ENCODE measurements at places on chromosomes 3 and 15.

DNA sequence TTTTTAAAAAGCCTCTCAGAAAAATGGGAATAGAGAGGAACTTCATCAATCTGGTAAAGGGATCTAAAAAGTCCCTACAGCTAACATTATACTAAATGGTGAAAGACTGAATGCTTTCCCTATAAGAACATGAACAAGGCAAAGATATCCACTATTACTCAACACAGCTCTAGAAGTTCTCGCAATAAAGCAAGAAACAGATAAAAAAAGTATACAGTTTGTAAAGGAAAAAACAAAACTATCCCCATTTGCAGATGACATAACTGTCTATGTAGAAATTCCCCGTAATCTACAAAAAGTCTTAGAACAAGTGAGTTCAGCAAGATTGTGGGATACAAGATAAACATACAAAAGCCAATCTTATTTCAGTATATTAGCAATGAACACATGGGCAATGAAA, 15.4 kb downstream of the EDC3 start:
- DNase-seq = no peak

GRCh38 chr15:76330080-76330680, 6.4 kb upstream of the ISL2 start:
- no peak for DNase-seq

DNA sequence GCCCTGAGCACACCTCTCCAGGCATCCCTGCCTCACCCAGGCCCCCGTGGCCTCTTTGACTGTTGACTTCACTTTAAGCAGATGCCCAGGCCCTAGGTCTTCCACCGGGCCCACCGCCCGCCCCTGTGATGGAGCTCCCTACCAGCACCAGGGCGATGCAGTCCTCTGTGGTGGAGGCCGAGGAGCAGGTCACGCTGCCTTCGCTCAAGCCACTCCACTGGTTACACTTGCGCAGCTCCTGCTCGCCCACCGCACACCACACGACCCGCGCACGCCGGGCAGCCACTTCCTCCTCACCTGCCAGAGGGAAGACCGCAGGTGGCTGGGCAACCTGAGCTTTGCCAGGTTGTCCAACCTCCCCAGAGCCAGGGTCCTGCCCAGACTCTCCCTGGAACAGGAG, 16.0 kb downstream of the LTF start:
- DNase-seq = no peak

DNA sequence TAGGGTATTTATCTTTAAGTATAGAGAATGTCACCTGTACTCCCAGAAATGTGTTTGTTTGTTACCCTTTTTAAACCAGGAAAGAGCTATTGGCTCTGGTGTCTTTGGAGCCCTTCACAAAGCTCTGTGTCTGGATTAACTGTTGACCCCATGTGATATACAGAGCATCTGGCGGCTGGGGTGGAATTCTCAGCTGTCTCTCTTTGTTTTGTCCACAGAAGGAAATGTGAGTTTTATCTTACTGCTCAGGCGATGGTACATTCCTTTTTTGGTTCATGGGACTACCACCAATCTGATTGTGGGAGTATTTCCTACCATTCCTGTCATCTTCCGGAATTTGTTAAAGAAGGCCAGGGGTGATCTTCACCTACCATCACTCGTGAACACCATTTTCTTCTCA, 120.3 kb downstream of the AKAP13 start:
- DNase-seq = no peak

GRCh38 chr3:194893121-194893987, 207.7 kb downstream of the FAM43A start:
- DNase-seq = no peak

DNA sequence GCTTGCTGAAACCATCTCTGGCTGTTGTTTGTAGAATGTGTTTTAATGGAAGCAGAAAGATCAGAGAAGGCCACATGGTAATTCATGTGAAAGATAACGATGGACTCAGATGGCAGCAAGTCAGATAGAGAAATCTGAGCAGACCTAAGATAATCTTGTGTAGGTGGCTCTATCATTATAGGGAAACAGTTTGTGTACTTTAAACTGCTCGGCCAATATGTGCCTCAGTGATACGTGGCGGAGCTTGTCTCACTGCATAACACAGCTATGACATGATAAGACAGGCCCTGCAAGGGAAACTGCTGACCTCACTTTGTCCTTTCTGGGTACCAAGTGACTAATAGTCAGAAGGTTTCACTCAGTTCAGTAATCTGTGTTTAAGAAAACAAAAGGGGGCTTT, 51.0 kb downstream of the MME start:
- peak; percentile 4 for DNase-seq

DNA sequence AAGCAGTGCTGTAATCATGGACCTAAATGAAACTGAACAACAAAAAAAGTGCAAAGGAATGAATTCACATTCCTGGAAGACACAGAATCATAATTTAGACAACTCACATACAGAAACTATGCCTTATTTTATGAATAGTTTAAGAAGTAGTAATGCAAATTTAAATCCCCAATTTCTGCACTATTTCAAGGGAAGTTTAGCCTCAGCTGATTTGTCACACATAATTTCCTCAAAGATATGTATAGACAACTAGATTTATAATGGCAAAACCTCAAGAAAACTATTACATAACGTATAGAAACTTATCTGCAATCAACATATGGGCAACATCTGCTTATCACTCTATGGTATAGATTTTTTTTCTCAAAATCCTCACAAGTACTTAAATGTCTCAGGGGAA, 7.8 kb upstream of the PTX3 start:
- no peak for DNase-seq

DNA sequence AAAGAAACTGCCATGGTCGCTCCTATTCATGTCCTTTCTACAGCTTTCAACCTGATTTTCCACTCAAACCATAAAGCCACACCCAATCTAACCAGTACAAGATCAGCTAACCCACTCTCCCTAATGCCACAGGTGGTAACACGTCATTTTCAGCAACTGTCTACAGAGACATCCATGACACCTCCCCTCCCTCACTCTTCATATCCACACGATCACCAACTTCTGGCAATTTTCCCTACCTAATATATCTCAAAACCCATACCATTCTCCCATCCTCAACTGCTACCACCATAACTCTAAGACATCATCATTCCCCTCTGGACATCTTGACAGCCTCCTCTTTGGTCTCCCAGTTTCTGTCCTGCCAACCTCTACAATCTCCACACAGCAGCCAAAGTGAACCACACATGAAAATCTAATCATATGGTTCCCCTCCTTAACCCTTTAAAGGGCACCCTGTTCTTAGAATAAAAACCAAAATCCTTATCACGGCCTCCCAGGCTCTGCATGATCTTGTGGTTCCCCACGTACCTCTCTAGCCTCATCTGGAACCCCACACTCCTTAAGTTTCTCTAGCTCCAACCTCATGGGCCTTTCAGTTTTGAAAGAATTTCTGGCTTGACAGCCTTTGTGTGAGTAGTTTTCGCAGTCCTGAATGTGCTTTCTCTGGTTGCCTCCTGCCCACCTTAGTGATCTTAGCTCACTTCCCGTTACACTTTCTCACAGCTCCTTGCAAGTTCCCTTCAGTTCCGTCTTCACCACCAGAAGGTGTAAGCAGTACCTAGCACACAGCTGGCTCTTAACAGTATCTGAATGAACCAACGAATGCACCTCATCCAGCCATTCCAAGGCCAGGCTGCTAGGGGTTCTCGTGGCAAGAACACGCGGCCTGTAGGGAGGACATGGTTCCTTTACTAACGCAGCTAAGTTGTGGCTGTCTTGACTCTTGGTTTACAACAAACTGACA, 33.4 kb downstream of the SPINK8 start:
- no peak for DNase-seq

- DNase-seq = peak; percentile 60
Measured at GRCh38 chr3:23999012-23999641, 54.0 kb downstream of the NR1D2 start.

- no peak for DNase-seq
Measured at GRCh38 chr15:36372968-36373367, 206.5 kb upstream of the CDIN1 start.

DNA sequence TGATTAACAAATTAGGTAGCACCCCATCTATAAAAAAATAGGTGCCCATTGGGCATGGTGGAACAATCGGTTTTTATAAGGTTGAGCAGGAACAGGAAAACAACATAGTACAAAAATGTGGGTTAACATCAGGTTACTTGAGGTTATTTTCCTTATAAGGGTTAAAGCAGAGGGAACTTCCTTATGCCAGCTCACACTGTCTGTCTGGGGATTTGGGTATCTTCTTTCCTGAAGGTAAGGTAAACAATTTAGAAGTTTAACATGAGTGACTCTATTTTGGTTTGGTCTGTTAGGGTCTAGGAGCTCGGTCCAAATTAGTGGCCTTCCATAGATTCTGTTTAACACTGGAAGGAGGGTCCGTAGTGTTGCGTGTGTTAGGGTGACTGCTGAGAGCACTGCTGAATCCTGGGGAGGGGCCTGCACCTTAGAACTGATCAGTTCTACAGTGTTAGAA, 14.7 kb downstream of the CHD2 start:
- DNase-seq = no peak

- DNase-seq = no peak
Measured at GRCh38 chr15:83983634-83984458, 251.7 kb upstream of the GOLGA6L4 start.

DNA sequence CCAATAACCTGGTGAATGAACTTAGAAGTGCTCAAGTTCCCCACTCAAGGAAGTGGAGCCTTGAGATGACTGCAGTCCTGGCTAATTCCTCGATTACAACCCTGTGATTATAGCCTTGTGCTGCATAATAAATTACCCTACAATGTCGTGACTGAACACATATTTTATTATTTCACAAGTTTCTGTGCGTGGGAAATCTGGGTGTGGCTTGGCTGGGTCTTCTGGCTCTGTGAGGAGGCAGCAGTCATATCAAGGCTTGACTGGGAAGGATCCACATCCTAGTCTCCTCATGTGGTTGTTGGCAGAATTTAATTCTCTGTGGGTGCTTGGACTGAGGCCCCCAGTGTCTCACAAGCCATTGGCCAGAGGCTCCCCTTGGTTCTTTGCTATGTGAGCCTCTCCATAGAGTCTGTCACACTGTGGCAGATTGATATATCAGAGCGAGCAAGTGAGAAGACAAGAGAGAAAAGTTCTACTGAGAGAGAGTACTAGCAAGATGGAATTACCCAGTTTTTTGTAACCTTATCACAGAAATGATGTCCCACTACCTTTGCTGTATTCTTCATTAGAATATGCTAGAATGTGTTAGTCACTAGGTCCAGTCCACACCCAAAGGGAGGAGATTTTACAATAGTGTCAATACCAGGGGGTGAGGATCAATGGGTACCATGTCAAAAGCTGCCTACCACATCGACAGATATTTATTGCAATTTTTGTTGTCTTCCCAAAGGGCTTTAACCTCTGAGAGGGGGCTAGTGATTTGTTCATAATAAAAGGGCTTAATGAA, 102.8 kb upstream of the TBC1D5 start:
- no peak for DNase-seq

GRCh38 chr3:112409041-112409440, 76.1 kb downstream of the CD200 start:
- no peak for DNase-seq

GRCh38 chr3:195461594-195462307, 18.9 kb upstream of the ACAP2 start:
- no peak for DNase-seq

DNA sequence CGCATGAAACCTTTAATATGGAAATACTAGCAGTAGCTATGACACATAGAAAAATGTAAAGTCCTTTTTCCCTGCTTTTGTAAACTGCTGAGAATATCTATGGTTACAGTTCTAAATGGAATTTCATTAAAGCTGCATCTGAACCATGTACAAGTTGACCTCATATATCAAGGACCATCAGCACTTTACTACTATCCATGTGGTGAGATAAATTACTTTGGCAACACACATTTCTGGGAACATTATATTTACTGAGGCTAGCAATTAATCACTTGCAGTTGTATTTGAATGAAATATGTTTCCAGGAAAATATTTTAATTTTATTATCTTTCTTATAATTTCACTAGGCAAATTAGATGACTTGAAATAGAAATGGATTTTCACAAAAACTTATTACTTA, 545.5 kb downstream of the NAALADL2 start:
- DNase-seq = no peak

DNA sequence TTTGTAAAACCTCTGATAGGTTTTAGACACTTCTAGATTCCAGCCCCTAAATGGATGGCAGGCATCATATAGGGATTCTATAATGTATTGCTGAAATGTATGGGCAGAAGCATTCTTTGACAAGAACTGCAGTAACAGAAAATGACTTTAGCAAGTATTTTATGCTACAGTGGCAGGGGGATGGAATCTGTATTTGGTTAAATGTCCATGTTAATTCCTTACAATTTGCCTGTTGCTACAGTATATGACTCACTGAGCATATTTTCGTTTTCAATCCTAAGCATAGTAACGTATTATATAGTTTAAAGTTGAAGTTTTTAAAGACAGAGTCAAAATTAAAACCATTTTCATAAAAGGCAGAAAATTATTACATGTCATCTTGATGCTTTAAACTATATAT, 150.1 kb downstream of the MEX3B start:
- no peak for DNase-seq

DNA sequence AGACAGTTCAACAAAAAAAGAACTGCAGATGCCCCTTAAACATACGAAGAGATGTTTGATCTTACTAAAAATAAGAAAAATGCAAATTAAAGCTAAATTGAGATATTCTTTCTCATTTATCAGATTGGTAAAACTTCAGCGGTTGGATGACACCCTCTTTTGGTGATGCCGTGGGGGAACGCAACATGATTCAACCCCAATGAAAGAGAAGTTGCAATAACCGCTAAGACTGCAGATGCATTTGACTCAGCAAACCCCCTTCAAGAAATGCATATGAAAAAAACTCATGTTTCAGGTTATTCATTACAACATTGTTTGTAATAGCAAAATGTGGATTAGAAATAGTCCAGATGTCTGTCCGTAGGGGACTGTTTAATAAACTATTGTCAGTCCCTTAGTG, 3.6 kb downstream of the KLHL6 start:
- DNase-seq = no peak
